ENCODE measurements at places on chromosomes 11 and 22. TPM values are rescaled to one million over a fixed set of nuclear protein-coding genes. Genes with fewer than 3 reads are reported as not detected.

DNA sequence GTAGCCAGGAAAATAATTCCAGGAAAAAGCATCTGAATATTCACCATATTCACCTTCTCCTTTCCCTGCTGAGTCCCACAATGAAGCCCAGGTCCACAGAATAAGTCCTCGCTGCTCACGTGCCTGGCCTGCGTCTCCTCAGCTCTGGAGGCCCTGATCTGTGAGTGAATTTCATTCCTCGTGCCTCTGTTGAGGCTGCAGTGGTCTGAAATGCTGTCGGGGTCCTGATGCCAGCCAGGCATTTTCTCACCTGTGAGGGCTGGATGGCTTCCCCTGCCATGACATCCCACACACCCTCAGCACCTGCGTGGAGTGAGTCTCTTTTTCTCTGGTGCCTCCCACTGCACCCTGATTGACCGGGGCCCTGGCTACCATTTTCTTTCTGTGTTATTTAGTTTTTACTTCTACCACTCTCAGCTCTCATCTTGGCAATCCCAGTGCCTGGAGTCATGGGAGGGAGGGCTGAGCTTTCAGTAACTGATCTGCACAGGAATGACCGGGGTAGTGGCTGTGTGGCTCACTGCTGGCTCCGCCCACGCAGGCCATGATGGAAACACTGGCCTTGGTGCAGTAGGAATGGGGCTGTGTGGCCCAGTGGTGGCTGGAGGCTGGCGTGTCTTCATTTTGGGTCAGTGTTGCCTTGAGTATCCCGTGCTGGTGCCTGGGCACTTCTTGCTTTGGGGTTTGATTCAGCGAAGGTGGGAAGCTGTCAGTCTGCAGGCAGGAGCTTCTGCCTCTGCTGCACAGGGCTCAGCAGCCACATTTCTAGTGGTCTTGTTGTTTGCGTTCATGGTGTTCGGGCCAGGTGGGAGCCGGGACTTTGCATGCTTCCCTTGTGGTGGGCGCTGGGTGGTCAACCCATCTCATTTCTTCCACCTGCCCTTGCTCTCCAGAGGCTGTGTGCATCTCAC lies 807.2 kb downstream of the TBC1D22A start:
- H3K36me3 ChIP-seq: no peaks in the 10 kb centered on the region
- DNase-seq: no peak
- no peak overlapping the region for H3K27ac ChIP-seq
- peaks cover 5% of the 10 kb centered on the region for H3K27me3 ChIP-seq
- H3K4me3 ChIP-seq: no peak overlapping the region

DNA sequence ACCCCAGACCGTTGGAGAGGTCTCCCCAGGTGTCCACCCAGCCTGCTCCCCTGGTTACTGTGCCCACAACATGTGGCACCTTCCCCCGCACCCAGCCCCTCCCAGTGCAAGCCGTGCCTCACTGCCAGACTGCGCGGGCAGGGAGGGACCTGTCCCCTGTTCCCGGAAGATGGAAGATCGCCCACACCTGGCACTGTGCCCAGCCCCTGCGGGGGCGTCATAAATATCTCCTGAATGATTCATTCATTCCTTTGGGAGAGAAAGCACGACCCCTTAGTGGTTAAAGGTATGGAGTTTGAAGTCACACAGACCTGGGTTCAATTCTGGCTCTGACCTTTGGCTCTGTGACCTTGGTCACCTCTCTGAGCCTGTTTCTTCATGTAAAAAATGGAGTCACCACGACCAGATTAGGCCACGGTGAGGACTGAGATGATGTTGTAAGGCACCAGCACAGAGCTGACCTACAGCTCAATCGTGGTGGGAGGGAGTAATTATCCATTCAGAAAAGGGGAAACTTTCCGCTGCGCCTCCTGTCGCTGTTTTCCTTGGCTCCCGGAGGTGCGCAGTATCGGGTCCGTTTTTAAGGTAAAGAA lies 497 bp upstream of the SYT12 start:
- H3K4me1 ChIP-seq: peaks cover 5% of the 10 kb centered on the region
- no peak overlapping the region for H3K4me3 ChIP-seq
- no peaks in the 10 kb centered on the region for H3K36me3 ChIP-seq
- DNase-seq: no peak

Gene HBE1
- total RNA-seq: 2.1 TPM

Gene MS4A15
- total RNA-seq: not detected

Gene SLC22A12
- total RNA-seq: not detected

Gene TMPRSS13
- total RNA-seq: 9.4 TPM

Gene SMTNL1
- not detected for total RNA-seq

- no peaks in the 10 kb centered on the region for H3K36me3 ChIP-seq
- no peak overlapping the region for H3K4me3 ChIP-seq
Measured at GRCh38 chr11:72947229-72947628, 133.0 kb downstream of the ATG16L2 start.

Gene ZNF215
- 1.2 TPM for total RNA-seq

- DNase-seq: no peak
- H3K36me3 ChIP-seq: no peaks in the 10 kb centered on the region
- H3K27me3 ChIP-seq: no peaks in the 10 kb centered on the region
- peak overlapping the region; percentile 88 for H3K27ac ChIP-seq
- H3K4me3 ChIP-seq: no peak overlapping the region
- H3K4me1 ChIP-seq: peaks cover 41% of the 10 kb centered on the region
Measured at GRCh38 chr11:117823294-117823945, 1.1 kb downstream of the FXYD2 start.
